ENCODE measurements at places on chromosomes 16 and 17.

DNA sequence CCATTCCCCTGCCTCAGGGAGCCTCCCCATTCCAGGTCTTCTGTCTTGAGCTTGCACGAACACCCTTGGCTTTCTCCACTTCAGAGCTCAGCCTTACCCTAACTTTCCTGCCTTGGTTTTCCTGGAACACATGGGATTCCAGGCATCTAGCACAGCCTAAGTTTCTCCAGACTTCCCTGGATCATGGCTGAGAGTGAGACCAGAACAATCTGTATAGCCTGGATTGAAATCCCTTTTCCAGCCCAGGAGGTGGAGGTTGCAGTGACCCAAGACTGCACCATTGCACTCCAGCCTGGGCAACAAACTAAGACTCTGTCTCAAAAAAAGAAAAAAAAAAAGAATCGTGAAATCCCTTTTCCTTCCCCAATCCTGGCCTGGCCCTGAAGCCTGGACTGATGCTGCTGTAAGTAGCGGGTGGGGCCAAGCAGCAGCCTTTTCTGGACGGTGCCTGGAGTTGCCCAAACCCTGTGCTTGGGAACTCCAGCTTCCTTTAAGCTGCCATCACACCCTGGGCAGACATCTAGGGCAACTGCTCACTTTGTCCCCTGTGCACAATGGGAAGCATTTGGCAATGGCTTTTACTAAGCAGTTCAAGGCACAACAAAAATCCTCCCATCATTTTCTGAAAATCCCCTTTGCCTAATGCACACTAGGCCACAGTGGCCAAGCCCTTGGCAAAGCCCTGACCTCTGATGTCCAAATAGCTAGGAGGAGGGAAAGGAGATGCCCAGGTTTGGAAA, 12.0 kb upstream of the SLC16A5 start:
- DNase-seq: no peak

GRCh38 chr16:8931859-8932258, 31.8 kb downstream of the USP7 start:
- peak; percentile 40 for DNase-seq

GRCh38 chr17:78202666-78203065, 11.4 kb upstream of the BIRC5 start:
- DNase-seq: no peak

- no peak for DNase-seq
These were observed 5.6 kb upstream of the CRYM start for GRCh38 chr16:21283521-21284289.

DNA sequence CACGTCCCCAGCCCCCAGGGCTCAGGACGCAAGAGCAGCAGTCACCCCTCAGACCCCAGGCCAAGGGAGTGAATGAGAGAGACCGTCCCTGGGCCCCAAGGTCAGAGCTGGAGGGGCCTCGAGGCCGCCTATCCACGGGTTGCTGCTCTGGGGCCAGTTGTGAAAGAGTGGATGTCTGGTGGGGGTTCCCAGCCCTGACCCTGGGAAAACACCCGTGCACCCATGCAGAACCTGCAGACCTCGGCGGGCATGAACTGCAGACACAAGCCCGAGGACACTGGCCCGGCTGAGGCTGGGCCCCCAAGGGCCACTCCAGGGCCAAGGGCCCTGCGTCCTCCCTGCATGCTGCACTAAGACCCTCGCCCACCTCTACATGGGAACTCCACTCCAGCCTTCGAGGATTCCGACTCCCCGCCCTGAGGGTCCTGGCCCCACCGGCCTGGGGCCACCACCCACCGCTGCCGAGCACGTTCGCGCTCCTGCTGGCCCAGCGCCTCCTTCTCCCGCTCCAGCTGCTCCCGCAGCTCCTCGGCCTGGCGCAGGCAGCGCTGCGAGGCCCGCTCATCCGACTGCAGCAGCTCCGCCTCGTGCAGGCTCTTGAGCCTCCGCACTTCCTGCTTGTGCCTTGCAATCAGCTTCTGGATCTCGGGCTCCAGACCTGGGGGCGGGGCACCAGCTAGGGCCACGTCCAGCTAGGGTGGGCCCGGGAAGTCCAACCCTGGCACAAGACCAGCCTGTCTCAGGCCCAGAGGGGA, 27.6 kb upstream of the AATK start:
- no peak for DNase-seq

- no peak for DNase-seq
These were observed 7.7 kb downstream of the WNT3 start for GRCh38 chr17:46810837-46811236.

DNA sequence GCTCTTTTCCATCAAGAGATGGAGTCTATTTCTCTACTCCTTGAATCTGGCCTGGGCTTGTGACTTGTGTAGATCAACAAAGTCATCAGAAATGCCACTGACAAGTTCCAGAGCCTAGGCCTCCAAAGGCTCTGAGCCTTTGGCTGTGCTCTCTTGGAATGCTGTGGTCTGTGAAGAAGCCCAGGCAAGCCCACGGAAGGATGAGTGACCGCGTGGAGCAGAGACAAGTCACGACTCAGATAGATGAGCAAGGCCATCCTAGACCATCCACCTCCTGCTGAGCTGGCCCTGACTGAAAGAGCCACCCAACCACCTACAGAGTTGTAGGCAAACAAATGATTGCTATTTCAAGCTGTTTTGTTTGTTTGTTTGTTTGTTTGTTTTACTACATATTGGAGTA, 11.6 kb upstream of the ICAM2 start:
- DNase-seq: no peak

- DNase-seq: peak; percentile 73
These were observed at the start of gene ERAL1 for GRCh38 chr17:28854457-28855335. Gene ERAL1, plus strand, starts transcription at chr17:28855016. Its CDS starts 19 bp downstream, at chr17:28855035.

DNA sequence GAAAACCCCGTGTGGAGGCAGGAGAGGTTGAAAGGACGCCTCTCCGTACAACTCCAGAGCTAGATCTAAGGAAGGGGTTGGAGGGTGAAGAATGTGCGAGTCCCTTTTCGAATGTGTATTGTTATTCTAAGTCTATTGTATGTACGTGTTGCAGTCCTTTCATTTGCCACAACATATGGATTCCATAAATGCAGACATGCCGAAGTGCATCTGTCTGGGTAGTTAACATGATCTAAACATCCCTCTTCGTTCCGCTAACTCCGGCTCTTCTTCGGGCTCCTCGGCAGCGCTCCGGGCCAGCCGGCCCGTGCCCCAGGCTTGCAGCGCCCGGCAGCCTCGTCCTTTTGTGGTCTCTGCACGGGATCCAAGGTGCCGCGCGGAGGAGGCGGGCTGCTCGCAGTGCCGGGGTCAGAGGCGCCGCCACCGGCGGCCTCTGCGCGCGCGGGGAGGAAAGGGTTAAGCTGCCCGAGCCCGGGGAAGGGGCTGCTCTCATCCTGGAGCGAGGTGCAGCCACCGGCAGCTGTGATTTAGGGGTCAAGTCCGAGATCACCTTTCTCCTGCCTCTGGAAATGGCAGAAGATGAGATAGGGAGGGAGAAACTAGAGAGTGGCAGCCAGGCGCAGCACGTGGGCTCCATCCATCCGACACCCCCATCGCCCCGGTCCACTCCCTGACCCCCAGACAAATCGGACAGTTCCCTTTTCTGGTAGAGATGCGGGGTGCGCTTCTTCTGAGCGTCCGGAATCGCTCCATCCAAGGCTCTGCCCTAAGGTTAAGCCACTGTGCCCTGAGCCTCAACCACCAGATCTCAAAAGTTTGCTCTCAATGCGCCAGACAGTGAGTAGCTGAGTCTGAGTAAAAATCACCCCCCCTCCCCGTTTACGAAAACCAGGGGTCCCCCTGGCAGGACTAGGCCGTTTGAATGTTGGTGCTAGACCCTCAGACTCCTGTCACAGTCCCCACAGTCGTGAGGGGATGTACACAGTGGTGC, 15.1 kb upstream of the ZFHX3 start:
- no peak for DNase-seq

GRCh38 chr17:12078791-12079190, 58.1 kb downstream of the MAP2K4 start:
- no peak for DNase-seq

GRCh38 chr17:12627177-12627629, 38.5 kb upstream of the MYOCD start:
- no peak for DNase-seq

GRCh38 chr16:85519540-85520231, 93.4 kb upstream of the GSE1 start:
- no peak for DNase-seq

DNA sequence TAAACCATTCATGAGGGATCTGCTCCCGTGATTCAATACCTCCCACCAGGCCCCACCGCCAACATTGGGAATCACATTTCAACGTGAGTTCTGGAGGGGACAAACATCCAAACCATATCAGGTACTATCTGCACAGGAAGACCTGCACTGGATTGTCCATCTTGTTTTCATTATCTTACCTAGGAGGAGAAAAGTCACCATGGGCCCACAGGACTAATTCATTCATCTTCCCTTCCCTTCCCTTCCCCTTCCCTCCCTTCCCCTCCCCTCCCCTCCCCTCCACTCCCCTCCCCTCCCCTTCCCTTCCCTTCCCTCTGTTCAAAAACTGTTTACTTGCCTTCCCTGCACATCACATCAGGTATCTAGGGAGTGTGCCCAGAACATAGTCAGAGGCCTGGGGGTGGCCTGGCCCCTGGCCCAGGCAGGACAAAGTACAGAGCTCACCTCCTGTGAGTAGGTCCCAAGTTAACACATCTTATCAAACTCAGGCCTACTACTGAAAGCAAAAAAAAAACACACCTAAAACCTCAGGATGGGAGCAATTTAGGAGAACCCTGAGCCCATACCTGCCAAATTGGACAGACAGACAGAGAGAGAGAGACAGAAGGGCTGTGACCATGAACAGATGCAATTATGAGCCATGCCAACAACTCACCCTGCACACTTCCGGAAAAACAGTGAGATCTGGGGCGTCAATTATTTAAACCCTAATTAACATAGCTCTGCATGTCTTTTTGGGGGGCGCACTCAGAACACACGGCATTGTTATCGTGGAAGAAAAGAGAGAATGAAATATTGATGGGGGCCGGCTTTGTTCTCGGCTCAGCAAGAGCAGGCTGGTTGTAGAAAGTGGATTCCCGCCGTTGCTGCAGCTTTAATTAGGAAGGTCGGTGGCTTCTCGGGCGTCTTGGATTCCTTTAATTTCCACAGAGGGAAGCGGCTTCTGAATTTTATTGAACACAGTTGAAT, 151.2 kb downstream of the IRX5 start:
- no peak for DNase-seq

DNA sequence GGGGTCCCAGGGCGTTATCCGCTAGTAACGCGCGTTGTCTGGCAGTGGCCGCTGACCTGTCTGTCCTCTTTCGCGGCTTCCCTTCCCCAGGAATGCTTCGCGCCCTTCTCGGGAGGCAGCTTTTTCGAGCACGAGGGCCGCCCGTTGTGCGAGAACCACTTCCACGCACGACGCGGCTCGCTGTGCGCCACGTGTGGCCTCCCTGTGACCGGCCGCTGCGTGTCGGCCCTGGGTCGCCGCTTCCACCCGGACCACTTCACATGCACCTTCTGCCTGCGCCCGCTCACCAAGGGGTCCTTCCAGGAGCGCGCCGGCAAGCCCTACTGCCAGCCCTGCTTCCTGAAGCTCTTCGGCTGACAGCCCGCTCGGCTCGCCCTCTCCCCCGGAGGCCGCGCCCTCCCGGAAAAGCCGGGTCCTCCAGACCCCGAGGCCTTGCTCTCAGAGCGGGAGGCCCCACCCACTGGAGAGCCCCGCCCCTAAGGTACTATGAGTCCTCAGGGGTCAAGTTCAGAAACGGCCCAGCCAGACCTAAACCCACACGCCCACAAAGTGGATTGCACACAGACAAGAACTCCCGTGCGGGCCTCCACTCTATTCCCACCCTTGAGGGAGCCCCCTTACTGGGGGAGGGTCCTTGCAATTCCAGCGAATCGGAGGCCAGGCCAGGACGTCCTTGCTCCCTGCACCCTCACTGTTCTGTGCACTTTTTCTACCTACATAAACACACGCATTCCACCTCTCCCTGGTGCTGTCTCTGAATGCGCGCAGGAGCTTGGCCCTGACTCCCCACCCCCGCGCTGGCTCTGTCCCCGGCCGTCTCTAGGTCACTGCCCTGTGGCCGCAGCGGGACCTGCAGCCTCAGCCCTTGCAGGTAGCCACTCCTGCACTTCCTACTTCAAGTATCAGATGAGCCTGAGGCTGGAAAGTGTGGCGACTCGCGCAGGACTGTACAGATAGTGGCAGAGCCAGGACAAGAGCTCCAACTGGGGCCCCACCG, 5.4 kb upstream of the SLC5A2 start:
- DNase-seq: no peak

- no peak for DNase-seq
These were observed 37.6 kb upstream of the RPL38 start for GRCh38 chr17:74165797-74166365.

DNA sequence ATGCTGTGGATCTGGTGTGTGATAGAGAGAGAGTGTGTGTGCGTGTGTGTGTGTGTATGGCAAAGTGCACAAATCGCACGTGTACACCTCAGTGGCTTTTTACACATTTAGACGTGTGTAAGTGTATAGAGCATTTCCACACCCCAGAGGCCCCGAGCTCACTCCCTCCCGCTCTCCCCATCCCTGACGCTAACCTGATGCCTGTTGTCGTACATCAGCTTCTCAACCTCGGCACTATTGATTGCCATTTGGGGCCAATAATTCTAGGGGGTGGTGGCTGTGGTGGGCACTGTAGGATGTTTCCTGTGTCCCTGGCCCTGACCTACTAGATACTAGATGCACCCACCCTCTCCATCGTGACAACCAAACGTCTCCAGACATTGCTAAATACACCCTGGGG, 30.4 kb upstream of the CRISPLD2 start:
- DNase-seq: no peak

GRCh38 chr17:12407495-12408252, 258.0 kb upstream of the MYOCD start:
- DNase-seq: no peak

DNA sequence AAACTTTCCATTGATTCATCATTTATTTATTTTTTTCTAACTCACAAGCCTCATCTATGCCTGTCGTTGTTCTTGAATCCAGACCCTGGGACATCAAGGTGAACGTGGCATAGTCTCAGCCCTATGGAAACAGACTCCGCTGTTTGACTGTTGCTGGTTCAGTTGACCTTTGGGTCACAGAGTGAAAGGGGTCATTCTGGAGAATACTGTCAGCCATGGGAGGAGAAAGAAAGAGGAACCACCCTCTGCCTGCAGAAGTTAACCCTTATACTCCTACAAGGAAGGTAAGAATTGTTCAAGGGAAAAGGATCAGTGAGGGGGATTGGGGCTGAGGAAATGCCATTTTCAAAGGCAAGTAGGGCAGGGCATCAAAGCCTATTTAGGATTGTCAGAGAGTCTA, 387.6 kb upstream of the MAF start:
- no peak for DNase-seq

DNA sequence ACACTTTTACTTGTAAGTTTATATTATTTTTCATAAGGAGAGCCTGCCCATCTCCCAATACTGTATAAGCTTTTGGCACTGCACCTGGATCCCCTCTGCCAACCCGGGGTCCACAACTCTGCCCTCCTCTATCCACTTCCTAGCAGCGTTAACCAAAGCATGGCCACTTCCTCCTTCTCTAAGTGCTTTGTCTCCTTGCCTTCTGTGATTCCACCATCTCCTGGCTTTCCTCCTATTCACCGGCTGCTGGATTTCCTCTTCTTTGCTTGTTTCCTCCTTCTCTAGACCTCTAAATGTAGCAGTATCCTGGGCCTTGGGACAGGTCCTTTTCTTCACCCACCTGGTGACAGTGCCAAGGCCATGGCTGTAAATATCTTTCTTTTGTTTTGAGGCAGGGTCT, 20.0 kb upstream of the WFIKKN2 start:
- no peak for DNase-seq

- no peak for DNase-seq
These were observed 963 bp downstream of the ALG1 start for GRCh38 chr16:5072334-5073278.

GRCh38 chr17:10745231-10745630, 15.4 kb upstream of the TMEM220 start:
- no peak for DNase-seq

- DNase-seq: no peak
These were observed 19.6 kb upstream of the MFSD6L start for GRCh38 chr17:8818654-8819330.

- no peak for DNase-seq
These were observed 684 bp upstream of the SPIRE2 start for GRCh38 chr16:89827383-89828198.
